MM.1S (cell line): ENCODE measurements at places on chromosomes 16 and 17.

- DNase-seq: no peak
- H3K27me3 ChIP-seq: peaks cover 17% of the 10 kb centered on the region
- no peak overlapping the region for H3K27ac ChIP-seq
- no peak overlapping the region for H3K4me3 ChIP-seq
These were observed 335 bp downstream of the NECAB2 start for GRCh38 chr16:83968306-83968851.

DNA sequence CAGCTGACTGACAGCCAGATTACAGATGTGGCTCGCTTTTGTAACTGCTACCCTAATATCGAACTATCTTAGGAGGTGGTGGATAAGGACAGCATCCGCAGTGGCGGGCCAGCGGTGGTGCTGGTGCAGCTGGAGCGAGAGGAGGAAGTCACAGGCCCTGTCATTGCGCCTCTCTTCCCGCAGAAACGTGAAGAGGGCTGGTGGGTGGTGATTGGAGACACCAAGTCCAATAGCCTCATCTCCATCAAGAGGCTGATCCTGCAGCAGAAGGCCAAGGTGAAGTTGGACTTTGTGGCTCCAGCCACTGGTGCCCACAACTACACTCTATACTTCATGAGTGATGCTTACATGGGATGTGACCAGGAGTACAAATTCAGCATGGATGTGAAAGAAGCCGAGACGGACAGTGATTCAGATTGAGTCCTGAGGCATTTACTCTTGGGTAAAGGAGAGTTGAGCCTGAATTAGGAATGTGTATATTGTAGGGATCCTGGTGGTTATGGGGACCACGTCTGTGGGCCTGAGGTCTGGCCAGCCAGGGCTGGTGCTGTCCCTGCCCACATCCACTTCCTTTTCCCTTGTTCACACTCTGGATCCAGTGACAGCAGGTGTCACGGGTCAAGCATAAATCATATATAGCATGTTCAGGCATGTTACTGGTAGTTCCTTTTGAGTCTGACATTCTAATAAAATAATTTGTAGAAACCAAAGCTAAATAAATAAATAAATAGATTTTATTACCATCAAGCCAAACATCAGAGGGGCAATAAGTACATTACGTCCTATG lies 89.0 kb upstream of the SMURF2 start:
- no peaks in the 10 kb centered on the region for H3K4me1 ChIP-seq
- no peak for DNase-seq
- H3K27me3 ChIP-seq: no peaks in the 10 kb centered on the region
- H3K27ac ChIP-seq: no peak overlapping the region
- no peak overlapping the region for H3K4me3 ChIP-seq
- H3K36me3 ChIP-seq: no peaks in the 10 kb centered on the region

- no peak overlapping the region for H3K4me3 ChIP-seq
- DNase-seq: no peak
- no peak overlapping the region for H3K27ac ChIP-seq
- H3K4me1 ChIP-seq: no peaks in the 10 kb centered on the region
- no peaks in the 10 kb centered on the region for H3K36me3 ChIP-seq
- no peaks in the 10 kb centered on the region for H3K27me3 ChIP-seq
These were observed 164.7 kb downstream of the CNTNAP4 start for GRCh38 chr16:76441876-76442275.

- no peak overlapping the region for H3K27ac ChIP-seq
- DNase-seq: no peak
- no peaks in the 10 kb centered on the region for H3K36me3 ChIP-seq
- peak overlapping the region; percentile 87 for H3K4me3 ChIP-seq
These were observed 448 bp downstream of the STAT5B start for GRCh38 chr17:42275527-42276358.

- no peak for DNase-seq
- no peaks in the 10 kb centered on the region for H3K36me3 ChIP-seq
- H3K27ac ChIP-seq: no peak overlapping the region
- H3K4me1 ChIP-seq: no peaks in the 10 kb centered on the region
- H3K27me3 ChIP-seq: peaks cover 6% of the 10 kb centered on the region
These were observed 11.3 kb downstream of the PLCD3 start for GRCh38 chr17:45121055-45121454.

GRCh38 chr16:57279780-57280638 lies 4.5 kb downstream of the PLLP start:
- H3K4me3 ChIP-seq: no peak overlapping the region
- H3K36me3 ChIP-seq: no peaks in the 10 kb centered on the region
- no peak overlapping the region for H3K27ac ChIP-seq
- H3K27me3 ChIP-seq: no peaks in the 10 kb centered on the region
- peaks cover 5% of the 10 kb centered on the region; the same call in 1 of the 2 replicates for H3K4me1 ChIP-seq
- no peak for DNase-seq

DNA sequence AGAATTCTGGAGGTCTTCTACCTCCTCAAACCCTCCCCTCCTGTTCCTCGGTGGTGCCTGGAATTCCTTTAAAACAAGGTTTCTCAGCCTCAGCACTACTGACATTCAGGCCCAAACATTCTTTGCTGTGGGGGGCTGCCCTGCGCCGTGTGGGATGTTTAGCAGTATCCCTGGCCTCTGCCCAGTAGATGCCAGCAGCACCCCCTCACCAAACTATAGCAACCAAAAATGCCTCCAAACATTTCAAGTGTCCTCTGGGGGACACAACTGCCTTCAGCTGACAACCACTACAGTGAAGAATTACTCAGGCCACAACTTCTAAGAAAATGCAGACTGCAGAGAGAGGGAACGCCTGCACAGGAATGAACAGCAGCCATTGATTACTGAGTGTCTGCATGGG lies 28.4 kb downstream of the TEKT5 start:
- no peaks in the 10 kb centered on the region for H3K27me3 ChIP-seq
- peaks cover 5% of the 10 kb centered on the region; the same call in 1 of the 2 replicates for H3K4me1 ChIP-seq
- H3K36me3 ChIP-seq: no peaks in the 10 kb centered on the region
- no peak overlapping the region for H3K27ac ChIP-seq
- DNase-seq: no peak
- H3K4me3 ChIP-seq: no peak overlapping the region

DNA sequence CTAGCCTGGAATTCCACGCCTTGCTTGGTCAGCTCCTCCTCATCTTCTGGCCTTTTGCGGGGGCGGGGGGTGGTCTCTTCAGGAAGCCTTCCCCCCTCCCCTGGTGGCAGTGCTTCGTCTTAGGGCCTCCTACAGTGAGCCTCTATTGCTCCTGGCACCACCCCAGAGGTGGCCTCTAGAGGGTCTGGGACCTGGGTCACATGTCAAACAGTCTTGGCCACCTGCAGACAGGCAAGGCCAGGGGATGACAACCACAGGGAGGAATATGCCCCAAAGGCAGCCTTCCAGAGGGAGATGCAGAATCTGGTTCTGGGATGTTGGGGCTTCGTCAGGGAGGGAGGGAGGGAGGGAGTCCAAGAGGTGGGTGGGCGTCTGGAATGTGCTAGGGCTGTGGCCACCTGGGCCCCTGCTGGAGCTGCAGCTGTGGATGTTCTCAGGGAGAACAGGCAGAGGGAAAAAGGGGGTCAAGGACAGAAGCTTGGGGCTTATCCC lies 50.6 kb downstream of the SMPD3 start:
- H3K4me1 ChIP-seq: peaks cover 7% of the 10 kb centered on the region; the same call in 1 of the 2 replicates
- H3K4me3 ChIP-seq: no peak overlapping the region
- H3K27ac ChIP-seq: no peak overlapping the region
- H3K27me3 ChIP-seq: no peaks in the 10 kb centered on the region

DNA sequence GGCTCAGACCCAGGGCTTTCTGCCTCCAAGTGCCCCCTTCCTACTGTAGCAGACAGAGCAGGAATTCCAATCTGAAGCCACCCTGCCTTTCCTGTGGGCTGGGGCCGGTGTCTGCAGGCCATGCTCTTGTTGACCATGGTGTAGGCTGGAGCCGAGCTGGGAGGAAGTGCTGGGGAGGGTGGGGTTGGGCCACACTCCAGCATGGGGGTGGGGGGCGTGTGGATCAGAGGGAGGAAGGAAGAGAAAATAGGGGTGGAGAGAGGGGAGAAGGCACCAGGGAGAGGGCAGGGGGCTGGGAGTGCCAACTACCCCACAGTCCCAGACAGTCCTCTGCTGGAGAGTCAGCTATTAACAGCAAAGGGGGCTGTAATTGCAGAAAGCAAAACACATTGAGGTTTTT lies 54.3 kb upstream of the JPH3 start:
- no peak overlapping the region for H3K4me3 ChIP-seq
- H3K27me3 ChIP-seq: peaks cover 50% of the 10 kb centered on the region
- no peaks in the 10 kb centered on the region for H3K36me3 ChIP-seq
- no peaks in the 10 kb centered on the region for H3K4me1 ChIP-seq
- H3K27ac ChIP-seq: no peak overlapping the region

DNA sequence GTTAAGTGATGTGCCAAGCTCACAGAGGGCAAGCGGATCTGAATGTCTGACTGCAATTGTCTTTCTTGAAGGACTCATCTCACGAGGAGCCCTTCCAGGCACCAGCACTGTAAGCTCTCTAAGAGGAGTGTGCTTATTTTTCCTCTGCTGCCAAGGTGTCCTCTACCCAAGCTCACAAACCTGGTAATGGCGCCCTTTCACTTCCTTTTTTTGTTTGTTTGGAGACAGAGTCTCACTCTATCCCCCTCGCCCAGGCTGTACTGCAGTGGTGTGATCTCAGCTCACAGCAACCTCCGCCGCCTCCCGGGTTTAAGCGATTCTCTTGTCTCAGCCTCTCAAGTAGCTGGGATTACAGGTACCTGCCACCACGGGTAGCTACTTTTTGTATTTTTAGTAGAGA lies 233.8 kb downstream of the MAP2K4 start:
- DNase-seq: no peak
- no peaks in the 10 kb centered on the region for H3K36me3 ChIP-seq
- H3K27me3 ChIP-seq: no peaks in the 10 kb centered on the region

GRCh38 chr16:80092681-80093080 lies 448.1 kb upstream of the DYNLRB2 start:
- no peaks in the 10 kb centered on the region for H3K36me3 ChIP-seq
- no peaks in the 10 kb centered on the region for H3K27me3 ChIP-seq
- no peak overlapping the region for H3K4me3 ChIP-seq
- H3K27ac ChIP-seq: no peak overlapping the region
- H3K4me1 ChIP-seq: no peaks in the 10 kb centered on the region
- DNase-seq: no peak

- H3K36me3 ChIP-seq: no peaks in the 10 kb centered on the region
- H3K4me3 ChIP-seq: peak overlapping the region; percentile 77
- peak overlapping the region; percentile 67; the same call in 1 of the 2 replicates for H3K27ac ChIP-seq
- 0 out of 2 replicates have a peak, but pooled peaks cover 8% of the 10 kb centered on the region for H3K4me1 ChIP-seq
- peak; percentile 25 for DNase-seq
These were observed 4.1 kb downstream of the KRT10 start for GRCh38 chr17:40818343-40818732.

DNA sequence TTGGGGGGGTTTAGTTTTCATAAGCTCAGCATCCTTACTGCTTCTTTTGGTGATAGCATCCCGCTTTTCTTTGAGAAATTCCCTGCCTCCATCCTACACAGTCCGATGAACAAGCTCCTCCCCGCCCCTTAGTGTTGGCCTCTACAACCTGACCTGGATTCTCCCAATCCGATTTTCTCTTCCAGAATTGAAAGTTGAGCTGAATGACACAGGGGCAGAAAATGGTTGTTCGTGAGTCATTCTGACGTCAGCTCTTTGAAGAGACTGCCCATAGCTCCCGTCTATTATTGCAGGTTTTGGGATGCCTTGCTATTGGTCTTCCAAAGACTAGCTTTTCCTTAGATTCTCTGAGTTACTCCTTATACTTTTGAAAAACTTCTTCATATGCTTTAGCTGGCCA lies 279.7 kb downstream of the SLC39A11 start:
- DNase-seq: no peak
- H3K27me3 ChIP-seq: no peaks in the 10 kb centered on the region
- H3K27ac ChIP-seq: no peak overlapping the region
- H3K36me3 ChIP-seq: no peaks in the 10 kb centered on the region
- no peaks in the 10 kb centered on the region for H3K4me1 ChIP-seq

GRCh38 chr16:17749706-17750105 lies 278.9 kb upstream of the XYLT1 start:
- H3K4me3 ChIP-seq: no peak overlapping the region
- H3K27ac ChIP-seq: no peak overlapping the region
- H3K36me3 ChIP-seq: no peaks in the 10 kb centered on the region
- H3K27me3 ChIP-seq: no peaks in the 10 kb centered on the region
- H3K4me1 ChIP-seq: no peaks in the 10 kb centered on the region
- DNase-seq: no peak
